ENCODE measurements at places on chromosomes 16 and 17.

- DNase-seq: no peak
Measured at GRCh38 chr17:53819956-53820355, 2.8 kb upstream of the KIF2B start.

DNA sequence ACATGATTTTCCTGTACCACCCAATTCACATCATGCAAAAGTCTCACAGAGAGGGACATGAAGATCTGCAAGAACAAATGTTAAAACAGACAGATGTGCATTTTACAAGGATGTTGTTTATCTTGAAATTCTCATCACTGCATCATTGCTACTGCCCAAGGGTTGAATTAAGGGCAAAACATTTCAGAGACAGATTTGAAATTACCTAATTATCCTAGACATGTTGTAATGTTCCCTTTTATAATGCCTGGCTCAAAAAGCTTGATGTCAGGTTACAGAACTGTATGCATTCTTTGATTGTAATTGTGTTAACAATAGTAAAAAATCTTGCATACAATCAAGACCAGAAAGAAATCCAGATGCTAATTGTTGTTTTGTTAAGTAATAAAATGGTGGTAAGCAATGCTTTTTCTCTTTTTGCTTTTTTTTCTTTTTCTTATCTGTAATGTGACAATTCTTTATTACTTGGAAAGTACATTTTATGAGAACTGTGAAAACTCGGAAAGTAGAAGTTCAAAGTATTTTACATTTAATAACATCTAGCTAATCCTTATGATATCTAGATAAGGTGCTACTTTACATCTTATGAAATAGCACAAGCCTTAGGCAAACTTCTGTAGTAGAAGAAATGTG is 3.6 kb upstream of the DUSP14 start:
- DNase-seq: no peak

- DNase-seq: no peak
Measured at GRCh38 chr17:68777243-68777855, 176.2 kb upstream of the FAM20A start.

- no peak for DNase-seq
Measured at GRCh38 chr16:81838794-81839193, 59.7 kb downstream of the PLCG2 start.

GRCh38 chr17:2369039-2369438 is 31.7 kb downstream of the SGSM2 start:
- no peak for DNase-seq

GRCh38 chr16:17947637-17948036 is 388.9 kb downstream of the NPIPA8 start:
- no peak for DNase-seq
